ENCODE measurements at places on chromosomes 5 and 9.

- DNase-seq = no peak
Measured at GRCh38 chr5:78127875-78128274, 166.6 kb downstream of the AP3B1 start.

GRCh38 chr9:5459289-5459829, 9.0 kb downstream of the CD274 start:
- no peak for DNase-seq

- no peak for DNase-seq
Measured at GRCh38 chr9:136896027-136896426, 9.7 kb downstream of the TRAF2 start.

GRCh38 chr9:93119953-93120845, 13.9 kb downstream of the NINJ1 start:
- DNase-seq = no peak

DNA sequence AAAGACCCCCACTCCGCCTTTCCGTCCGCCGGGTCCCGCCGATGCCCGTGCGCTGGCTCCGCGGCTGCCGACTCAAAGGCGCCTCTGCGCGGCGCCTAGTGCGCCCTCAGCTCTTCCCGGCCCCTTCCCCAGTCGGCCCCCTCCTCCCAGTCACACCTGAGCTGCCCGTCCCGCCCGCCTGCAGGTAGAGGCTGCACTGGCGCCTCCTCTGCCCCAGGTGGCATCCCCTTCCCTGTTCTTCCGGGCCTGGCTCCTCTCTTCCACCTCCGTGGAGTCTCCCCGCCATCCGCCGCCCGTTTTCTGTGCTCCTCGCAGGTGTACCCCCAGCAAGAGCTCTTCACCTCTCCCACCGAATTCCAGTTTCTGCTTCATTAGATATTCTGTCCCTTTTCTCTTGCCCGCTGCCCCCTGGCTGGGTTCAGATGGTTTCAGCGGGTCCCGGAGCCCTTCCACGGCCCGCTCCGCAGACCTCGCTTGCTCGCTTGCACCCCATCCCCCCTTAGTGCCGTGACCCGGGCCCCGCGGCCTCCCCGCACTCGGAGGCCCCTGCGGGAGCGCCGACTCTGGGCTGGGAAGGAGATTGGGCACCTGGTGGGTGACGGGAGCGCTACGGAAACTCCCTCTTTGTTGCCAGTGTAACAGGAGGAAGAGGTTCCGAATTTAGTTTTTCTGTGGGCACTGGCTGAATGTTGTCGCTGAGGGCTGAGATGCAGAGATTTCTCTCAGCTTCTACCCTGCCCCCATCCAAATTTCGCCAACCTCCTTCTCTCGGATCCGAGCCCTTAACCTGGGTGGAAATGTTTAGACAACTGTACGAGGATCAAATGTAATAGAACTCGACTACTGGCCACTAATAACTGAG, 809 bp downstream of the SLC44A1 start:
- DNase-seq = no peak

GRCh38 chr5:156686796-156687195, 163.3 kb upstream of the PPP1R2B start:
- no peak for DNase-seq

- DNase-seq = no peak
Measured at GRCh38 chr5:112189391-112189790, 229.7 kb downstream of the EPB41L4A start.

DNA sequence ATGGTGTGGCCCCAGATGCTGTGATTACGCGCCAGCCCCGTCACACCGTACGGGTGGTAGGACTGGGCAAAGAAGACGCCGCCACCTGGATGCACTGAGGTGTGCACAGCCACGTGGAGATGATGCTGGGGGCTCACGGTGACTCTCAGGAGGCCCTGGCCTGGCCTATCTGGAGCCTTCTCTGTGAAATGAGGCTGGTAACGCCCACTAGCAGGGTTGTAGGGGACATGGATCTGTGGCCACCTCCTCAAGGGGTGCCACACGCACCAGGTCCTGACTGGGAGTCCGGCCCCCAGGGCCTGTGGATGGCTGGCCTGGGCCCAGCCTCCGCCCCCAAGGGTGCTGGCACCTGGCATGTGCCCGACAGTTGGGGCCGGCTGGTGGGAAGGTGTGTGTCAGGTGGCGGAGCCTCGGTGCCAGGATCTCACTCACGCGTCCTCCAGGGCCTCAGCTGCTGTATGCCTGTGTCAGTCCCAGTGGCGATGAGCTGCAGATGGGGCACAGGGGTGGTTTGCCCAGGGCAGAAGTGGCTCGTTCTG, 32.4 kb downstream of the NEK6 start:
- DNase-seq = no peak

GRCh38 chr5:57382655-57383054, 100.0 kb downstream of the ACTBL2 start:
- no peak for DNase-seq

- DNase-seq = no peak
Measured at GRCh38 chr5:73835726-73836125, 209.7 kb downstream of the ARHGEF28 start.
